ENCODE measurements at places on chromosomes 1 and 21. TPM values are rescaled to one million over a fixed set of nuclear protein-coding genes. Genes with fewer than 3 reads are reported as not detected.

GRCh38 chr1:16250524-16251251 is 13.7 kb upstream of the CPLANE2 start:
- DNase-seq, result no peak

GRCh38 chr1:207810606-207811295 is 58.9 kb downstream of the CD46 start:
- DNase-seq, result no peak

DNA sequence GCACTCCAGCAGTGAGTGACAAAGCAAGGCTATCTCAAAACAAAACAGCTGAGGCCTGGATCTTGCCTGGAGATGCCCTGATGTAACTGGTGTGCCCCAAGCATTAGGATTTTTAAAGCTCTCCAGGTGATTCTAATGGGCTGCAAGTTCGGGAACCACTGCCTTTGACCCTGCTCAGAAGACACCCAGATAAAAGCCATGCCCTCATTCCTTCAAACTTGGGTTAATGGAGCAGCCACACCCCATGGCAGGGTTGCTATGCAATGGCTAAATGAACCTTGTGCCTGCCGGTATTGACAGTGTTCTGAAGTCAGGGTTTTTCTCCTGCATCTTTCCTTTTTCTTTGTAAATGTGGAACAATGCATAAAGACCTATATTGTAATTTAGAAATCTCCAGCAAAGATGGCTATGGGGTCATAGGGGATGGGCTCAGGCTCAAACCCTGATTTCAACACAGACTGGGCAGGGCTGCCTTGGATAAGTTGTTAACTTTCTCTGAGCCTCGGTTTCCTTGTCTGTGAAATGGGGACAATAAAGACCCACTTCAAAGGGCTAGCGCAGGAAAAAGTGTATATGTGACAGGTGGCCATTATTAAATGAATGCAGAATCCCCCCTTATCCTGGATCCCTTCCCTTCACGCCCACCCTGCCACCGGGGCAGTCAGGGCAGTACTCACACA is 453 bp downstream of the TFF3 start:
- no peak for DNase-seq

The PTGS2 gene
- 0.37 TPM for total RNA-seq

Data from H9 (cell line).